Pancreas (tissue), 10 donors: ENCODE measurements at places on chromosomes 1 and 21. TPM values are rescaled to one million over a fixed set of nuclear protein-coding genes. Genes with fewer than 3 reads are reported as not detected.
A peak's percentile ranks its signal among the peaks of the same experiment; 100 is the strongest.

Gene ZNF683
- polyA plus RNA-seq = not detected

DNA sequence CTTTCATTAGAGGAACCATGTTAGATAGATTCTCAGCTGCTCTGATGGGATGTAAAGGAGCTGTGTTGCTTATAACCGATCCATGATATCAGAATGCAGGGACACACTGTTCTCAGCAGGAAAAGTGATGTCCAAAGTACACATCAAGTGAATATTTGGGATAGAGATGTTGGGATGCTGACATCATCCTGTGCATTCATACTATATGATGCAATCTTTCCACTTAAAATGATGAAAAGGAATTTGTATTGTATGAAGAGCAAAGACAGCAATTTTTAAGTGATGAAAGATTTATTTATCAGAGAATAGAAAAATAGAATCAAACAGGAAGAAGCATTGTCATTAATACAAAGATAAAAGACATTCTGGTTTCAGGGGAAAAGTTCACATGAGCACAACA, 110.1 kb downstream of the ERG start:
- H3K36me3 ChIP-seq = no peaks in the 10 kb centered on the region
- no peak for DNase-seq
- no peaks in the 10 kb centered on the region for H3K27me3 ChIP-seq
- H3K4me1 ChIP-seq = no peaks in the 10 kb centered on the region
- no peak overlapping the region for H3K4me3 ChIP-seq
- no peak overlapping the region for H3K27ac ChIP-seq

Gene UBQLN4
- polyA plus RNA-seq = 18.6 TPM

DNA sequence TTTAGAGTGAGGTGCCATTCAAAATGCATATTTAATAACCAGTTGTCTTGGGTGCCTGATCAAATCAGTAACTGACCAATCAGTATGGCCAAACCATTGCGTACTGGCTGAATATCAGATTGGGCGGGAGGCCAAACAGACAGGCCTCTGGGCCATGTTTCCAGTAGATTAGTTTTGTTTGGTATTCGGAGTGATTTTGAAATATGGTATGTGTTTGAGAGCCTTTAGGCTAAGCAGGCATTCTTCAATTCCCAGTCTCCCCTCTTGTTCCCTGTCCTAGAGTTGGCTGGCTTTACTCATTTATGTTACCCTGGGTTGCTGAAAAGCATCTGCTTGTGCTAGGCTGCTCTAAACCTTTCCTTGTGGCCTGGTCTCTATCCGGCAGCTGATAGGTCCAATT, 80.1 kb downstream of the BACH1 start:
- DNase-seq = no peak
- no peaks in the 10 kb centered on the region for H3K4me1 ChIP-seq
- H3K4me3 ChIP-seq = no peak overlapping the region
- no peaks in the 10 kb centered on the region for H3K27me3 ChIP-seq

- DNase-seq = no peak
- H3K27ac ChIP-seq = no peak overlapping the region
- no peak overlapping the region for H3K4me3 ChIP-seq
- H3K27me3 ChIP-seq = no peaks in the 10 kb centered on the region
- H3K4me1 ChIP-seq = peaks cover 21% of the 10 kb centered on the region
- H3K36me3 ChIP-seq = no peaks in the 10 kb centered on the region
Measured at GRCh38 chr1:179155615-179156014, 73.7 kb downstream of the TOR3A start.

DNA sequence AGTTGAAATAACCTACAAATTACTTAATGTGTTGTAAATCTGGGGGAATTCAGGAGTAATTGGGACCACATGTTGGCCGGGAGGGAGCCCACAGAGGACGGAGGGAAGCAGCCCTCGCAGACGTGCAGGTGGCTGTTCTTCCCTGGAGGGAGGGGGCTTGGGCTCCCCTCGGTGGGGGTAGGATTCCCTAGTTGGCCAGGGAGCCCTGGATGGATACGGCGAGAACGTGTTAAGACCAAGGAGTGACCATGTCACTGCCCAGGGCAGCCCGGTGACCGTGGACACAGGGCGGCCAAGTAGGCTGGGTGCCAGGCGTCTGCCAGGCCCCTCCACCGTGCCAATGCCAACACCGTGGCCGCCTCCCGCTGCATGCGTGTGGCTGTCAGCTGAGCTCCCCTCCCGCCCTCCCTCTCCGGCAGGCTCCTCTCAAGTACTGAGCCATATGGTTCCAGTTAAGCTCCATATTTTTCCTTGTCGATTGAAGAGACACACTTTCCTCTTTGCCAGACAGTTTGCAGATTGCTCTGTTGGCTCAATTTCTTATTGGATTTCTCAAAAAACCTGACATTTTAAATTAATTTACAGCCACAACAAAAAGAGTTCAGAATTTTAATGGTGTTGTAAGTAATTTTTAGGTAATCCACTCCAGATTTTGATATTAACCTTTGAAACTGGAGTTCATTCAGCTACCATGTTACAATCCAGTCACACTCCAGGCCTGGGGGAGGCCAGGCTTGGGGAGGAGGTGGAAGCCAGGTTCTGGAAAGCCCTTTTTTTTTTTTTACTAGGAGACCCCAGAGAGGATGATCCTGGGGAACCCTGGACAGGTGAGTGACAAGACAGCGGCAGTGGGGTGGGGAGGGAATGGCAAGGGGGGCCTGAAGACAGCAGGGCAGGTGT, 71.2 kb downstream of the CASZ1 start:
- H3K27me3 ChIP-seq = no peaks in the 10 kb centered on the region
- H3K4me1 ChIP-seq = peaks cover 35% of the 10 kb centered on the region
- peak; percentile 74 for DNase-seq
- H3K36me3 ChIP-seq = no peaks in the 10 kb centered on the region

Gene OR14K1
- polyA plus RNA-seq = not detected

DNA sequence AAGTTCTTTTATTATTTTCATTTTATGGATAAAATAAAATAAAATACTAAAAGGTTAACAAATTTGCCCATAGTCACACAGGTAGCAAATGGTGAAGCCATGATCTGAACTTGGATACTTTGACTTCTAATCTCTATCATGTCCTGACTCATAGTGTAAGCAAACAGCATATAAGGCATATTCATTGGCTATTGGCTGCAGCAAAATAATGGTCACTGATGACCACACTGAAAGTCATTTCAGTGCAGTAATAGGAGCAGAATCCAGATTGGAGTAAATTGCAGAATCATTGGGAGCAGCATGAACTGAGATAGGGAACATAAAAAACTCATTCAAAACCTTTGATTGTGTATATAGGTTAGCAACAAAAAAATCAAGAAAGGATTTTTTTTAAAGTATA, 262.9 kb downstream of the PLA2G4A start:
- DNase-seq = no peak
- H3K36me3 ChIP-seq = no peaks in the 10 kb centered on the region
- H3K4me3 ChIP-seq = no peak overlapping the region
- H3K4me1 ChIP-seq = no peaks in the 10 kb centered on the region
- H3K27me3 ChIP-seq = no peaks in the 10 kb centered on the region
- no peak overlapping the region for H3K27ac ChIP-seq

Gene IL19
- not detected for polyA plus RNA-seq

DNA sequence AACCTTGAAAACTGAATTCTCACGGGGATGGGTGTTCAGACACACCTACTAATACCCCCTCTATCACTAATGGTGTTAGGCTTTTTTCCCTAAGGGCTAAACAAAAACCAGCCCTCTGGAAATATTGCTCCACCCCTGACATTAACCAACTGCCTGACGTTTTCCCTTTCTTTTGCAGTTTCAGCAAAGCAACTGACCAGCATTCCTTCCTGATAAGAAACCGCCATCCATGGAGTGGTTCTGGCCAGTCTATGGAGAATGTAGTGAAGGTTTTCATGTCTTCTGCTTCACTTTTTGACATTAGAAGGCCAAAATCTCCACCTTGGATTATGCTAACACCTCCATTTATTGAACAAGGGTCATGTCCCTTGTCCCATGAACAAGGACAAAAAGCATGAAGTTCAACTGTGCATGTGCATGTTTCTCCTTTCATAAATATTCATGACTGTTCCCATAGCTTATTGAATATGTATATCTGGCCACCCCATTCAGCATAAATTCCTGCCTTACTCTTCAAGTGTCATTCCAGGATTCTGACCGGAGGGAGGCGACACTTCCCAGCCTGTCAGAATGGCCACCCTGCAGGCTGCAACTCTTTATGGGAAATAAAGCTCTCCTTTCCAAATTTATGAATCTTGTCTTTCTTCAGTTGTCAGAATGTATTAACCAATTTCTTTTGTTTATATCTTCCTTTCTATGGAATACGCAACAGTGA, 314.3 kb downstream of the HHIPL2 start:
- H3K4me1 ChIP-seq = no peaks in the 10 kb centered on the region
- no peaks in the 10 kb centered on the region for H3K36me3 ChIP-seq
- H3K27me3 ChIP-seq = no peaks in the 10 kb centered on the region
